ENCODE measurements at places on chromosomes 1 and 21.

GRCh38 chr1:222777977-222778376 lies 36.9 kb upstream of the DISP1 start:
- DNase-seq, result no peak

- DNase-seq, result no peak
Measured at GRCh38 chr1:56534130-56534651, 45.2 kb downstream of the PLPP3 start.

GRCh38 chr1:223820971-223821370 lies 24.8 kb downstream of the TP53BP2 start:
- DNase-seq, result no peak

DNA sequence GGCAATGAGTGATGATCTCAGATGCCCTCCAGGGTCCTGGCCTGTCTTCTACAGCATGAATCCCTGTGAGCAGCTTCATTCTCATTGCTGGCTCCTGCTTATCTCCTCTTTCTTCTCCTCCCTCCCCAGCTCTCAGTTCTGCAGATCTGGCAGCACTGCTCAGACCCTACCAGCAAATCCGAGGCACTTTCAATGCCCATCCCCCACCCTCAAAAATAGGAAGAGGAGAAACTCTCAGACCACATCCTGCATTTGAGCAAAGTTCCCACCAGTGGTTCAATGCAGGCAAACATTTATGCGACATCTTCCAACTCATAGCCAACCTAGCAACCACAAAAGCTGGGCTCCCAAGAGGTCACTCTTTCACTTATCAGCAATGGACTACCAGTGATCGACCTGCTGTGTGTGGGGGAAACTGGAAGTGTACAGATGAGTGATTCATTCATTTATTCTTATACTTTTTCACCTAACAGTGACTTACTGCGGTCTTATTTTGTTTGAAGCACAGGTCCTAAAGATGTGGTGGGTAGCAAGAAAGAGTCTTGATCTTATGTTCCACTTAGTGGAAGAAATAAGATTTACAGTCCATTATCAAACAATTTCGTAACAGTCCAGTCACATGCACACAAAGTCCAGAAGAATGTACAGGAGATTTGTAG lies 5.8 kb upstream of the CHI3L2 start:
- DNase-seq, result peak; percentile 69

- no peak for DNase-seq
Measured at GRCh38 chr1:207401578-207401977, 52.5 kb upstream of the CR2 start.

- DNase-seq, result no peak
Measured at GRCh38 chr1:211352985-211353515, 26.4 kb downstream of the TRAF5 start.

- DNase-seq, result no peak
Measured at GRCh38 chr1:117659550-117660270, 53.9 kb downstream of the TENT5C start.

GRCh38 chr1:201511941-201512539 lies 5.1 kb upstream of the CSRP1 start:
- DNase-seq, result no peak

DNA sequence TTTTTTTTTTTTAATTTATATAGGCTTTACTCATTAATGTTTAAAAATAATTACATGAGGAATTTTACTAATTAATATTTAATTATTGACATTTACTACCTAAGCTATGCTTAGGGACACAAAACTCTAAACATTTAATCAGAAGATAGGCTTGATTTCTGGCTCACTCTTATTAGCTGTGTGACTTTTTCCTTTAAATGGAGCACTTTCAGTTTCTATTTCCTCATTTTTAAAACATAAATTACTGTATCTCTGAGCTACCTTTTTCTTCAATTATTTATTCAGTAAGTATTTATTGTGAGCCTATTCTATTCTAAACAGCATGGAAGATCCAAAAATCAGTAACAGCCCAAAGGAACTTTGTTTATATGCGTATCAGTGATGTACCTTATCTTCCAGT lies 40.5 kb downstream of the MAP3K7CL start:
- DNase-seq, result no peak

- DNase-seq, result no peak
Measured at GRCh38 chr1:11881749-11882441, 23.1 kb upstream of the NPPB start.

DNA sequence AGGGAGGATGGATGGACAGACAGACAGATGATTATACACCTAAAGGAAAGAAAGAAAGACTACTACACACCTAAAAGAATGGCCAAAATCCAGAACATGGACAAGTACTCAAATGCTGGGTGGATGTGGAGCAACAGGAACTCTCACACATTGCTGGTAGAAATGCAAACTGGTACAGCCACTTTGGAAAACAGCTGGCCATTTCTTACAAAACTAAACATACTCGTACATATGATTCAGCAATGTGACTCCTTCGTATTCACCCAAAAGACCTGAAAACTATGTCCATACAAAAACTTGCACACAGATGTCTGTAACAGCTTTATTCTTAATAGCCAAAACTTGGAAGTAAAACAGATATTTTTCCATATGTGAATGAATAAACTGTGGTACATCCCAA lies 51.3 kb downstream of the PRPF38A start:
- DNase-seq, result no peak

DNA sequence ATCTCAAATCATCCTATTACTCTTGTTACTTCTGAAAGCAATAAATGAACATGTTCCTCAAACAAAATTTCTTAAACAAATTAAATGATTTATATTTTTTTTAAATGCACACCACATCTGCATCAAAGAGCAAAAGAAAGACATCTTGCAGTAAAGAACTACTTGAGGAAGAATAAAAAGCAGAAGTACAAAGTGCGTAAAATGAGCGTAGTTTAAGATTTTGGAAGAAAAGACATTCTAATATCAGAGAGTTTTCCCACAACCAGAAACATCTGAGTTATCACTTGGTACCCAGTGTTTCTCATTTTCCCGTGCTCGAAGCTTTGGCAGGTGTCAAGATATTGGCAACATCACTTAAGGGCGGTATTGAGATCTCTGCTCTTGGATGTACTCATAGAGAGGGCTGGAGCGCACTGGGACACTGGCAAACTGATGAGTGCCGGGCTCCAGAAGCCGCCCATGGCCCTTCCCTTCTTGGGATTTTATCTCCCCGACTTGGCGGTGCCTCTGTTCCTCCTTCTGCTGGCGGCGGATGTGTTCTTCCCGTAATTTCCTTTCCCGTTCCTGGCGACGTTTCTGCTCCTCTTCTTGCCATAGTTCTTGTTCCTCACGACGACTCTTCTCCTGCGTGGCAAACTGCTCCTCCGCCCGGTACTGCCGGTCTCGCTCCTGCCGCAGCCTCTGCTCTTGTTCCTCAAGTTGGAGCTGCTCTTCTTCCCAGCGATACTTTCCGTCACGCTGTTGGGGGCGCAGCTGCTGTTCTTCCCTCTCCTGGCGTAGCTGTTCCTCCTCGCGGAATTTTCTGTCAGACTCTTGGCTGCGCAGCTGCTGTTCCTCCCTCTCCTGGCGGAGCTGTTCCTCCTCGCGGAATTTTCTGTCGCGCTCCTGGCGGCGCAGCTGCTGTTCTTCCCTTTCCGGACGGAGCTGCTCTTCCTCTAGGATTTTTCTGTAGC lies 7.9 kb downstream of the TCHH start:
- DNase-seq, result no peak

- DNase-seq, result no peak
Measured at GRCh38 chr1:175377394-175377793, 184.8 kb upstream of the KIAA0040 start.

GRCh38 chr1:22552021-22552420 lies 11.3 kb upstream of the EPHA8 start:
- no peak for DNase-seq

DNA sequence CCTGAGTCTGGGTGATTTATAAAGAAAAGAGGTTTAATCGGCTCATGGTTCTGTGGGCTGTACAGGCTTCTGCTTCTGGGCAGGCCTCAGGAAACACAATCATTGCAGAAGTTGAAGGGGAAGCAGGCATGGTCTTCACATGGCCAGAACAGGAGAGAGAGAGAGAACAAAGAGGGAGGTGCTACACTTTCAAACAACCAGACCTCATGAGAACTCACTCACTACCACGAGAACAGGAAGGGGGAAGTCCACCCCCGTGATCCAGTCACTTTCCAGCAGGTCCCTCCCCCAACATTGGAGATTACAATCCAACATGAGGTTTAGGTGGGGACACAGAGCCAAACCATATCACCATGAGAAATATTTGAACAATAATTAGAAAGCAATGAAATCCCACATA lies 222.9 kb downstream of the FAM72C start:
- DNase-seq, result no peak

- DNase-seq, result peak; percentile 84
Measured at GRCh38 chr1:161305867-161306519, 3.8 kb downstream of the MPZ start.

- DNase-seq, result no peak
Measured at GRCh38 chr21:41894922-41895557, 15.9 kb upstream of the PRDM15 start.

DNA sequence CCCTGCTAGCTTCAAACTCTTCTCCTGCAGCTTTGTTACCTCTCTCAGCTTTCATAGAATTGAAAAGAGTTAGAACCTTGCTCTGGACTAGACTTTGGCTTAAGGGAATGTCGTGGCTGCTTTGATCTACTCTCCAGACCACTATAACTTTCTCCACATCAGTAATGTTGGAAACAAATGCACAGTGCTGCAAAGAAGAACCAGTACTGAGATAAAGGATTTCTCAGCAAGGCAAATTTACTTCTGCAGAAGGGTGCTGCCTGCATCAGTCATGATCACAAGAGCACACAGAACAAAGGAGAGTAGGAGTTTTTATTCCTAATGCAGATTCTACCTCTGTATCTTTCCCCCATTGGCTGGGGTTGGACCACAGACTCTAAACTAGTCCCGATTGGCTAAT lies 621.6 kb upstream of the CHRM3 start:
- no peak for DNase-seq

DNA sequence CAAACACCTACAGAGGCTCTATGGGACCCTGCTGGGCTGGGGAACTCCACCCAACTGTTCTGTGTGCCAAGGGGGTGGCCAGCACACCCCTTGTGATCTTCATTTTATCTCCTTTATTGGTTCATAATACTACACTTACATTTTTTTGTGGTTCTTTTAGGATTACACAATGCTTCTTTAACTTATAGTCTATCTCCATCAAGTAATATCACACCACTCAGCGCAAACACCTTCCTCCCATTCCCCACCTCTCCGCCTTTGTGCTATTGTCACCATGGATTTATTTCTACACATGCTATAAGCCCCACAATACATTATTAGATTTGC lies 15.9 kb downstream of the EFNA3 start:
- no peak for DNase-seq

DNA sequence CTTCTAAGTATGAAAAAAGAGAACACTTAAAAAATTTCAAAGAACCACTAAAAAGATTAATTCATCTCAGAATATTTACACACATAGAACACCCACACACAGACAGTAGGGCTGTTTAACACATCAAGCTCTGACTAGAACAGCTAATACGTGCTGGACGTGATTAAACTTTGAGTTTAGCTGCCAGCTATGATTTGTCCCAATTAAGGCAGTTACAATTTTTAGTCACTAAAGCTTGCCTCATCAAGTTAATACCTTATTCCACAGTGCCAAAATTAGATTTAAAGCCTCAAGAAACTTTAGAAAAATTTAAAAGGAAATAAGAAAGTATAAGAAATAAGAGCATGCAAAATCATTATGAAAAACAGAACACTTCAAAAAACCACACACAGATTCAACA lies 18.9 kb downstream of the SLC16A1 start:
- DNase-seq, result no peak

GRCh38 chr1:154626456-154627256 lies 18.7 kb upstream of the ADAR start:
- no peak for DNase-seq

- DNase-seq, result no peak
Measured at GRCh38 chr1:243680860-243681259, 169.2 kb downstream of the AKT3 start.

- no peak for DNase-seq
Measured at GRCh38 chr1:177944016-177944949, 25.6 kb downstream of the SEC16B start.

GRCh38 chr1:200724064-200724463 lies 14.6 kb upstream of the CAMSAP2 start:
- DNase-seq, result no peak

- no peak for DNase-seq
Measured at GRCh38 chr21:43278766-43279577, 110.2 kb downstream of the CRYAA start.

- no peak for DNase-seq
Measured at GRCh38 chr21:44428281-44428960, 26.9 kb upstream of the LRRC3 start.

DNA sequence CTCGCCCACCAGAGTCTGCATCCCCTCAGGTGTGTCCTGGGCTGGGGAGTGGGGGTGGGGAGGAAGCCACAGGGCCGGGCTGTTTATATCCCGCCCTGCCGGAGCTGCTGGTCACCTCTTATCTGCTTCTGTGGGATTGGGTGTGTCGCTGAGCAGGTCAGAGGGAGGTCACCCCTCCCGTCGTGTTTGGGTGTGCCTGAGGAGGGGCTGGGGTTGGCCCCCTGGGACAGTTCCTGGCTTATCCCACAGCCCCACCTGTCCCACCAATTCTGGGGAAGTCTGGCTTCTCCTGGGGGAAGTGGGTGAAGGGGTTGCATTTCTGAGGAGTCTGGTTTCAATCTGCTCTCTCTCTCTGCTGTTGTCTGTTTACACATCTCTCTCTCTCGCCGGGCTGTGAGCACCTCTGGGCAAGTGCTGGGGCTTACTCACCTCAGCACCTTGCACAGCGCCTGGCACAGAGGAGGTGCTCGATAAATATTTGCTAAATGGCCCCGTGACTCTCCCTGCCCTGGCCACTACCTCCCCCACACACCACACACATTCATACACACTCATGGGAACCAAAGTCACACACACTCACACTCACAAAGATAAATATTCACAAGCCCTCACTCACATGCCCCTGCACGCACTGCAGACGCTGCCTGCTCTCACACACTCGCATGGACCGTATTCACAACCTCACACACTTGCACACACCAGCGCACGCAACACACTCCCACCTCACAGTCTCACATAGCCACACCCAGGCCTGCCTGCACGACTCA lies 8.3 kb downstream of the ELF3 start:
- no peak for DNase-seq

DNA sequence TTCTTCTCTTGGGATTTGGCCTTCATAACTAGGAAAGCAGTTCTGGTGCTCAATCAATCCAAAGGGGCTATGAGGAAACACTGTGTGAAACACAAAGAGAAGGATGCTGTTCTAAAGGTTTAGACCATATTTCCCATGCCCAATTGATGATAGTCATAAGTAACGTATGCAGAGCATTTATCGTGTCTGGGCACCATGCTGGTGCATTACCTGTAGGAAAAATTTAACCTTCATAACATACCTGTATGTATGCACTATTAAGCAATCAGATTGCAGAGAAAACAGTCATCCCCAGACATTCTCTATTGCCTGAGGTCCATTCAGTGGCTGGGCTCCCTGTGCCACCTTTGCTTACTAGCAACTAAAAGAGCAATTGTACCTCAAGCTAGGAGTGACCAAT lies 381.4 kb downstream of the PLPP3 start:
- no peak for DNase-seq

GRCh38 chr1:208778417-208778816 lies 534.2 kb upstream of the PLXNA2 start:
- no peak for DNase-seq

- no peak for DNase-seq
Measured at GRCh38 chr1:43296207-43296606, 4.6 kb upstream of the TIE1 start.
